HS-27A (cell line): ENCODE measurements at places on chromosomes 2 and 18.

- no peak for DNase-seq
Measured at GRCh38 chr2:45683292-45683691, 31.8 kb downstream of the PRKCE start.

GRCh38 chr18:22169011-22169888 is at the start of gene GATA6:
Gene GATA6 (plus strand): TSS chr18:22169589. CDS start chr18:22171145, 1,556 bp downstream.
- DNase-seq: peak; percentile 86

GRCh38 chr2:221005338-221005737 is 566.8 kb downstream of the EPHA4 start:
- DNase-seq: no peak

- DNase-seq: no peak
Measured at GRCh38 chr2:159211447-159212396, 74.8 kb downstream of the WDSUB1 start.

GRCh38 chr2:147408357-147408756 is 436.5 kb upstream of the ACVR2A start:
- DNase-seq: no peak
